ENCODE measurements at places on chromosomes 4 and X. TPM values are rescaled to one million over a fixed set of nuclear protein-coding genes. Genes with fewer than 3 reads are reported as not detected.

The GRIA3 gene
- not detected for total RNA-seq

The EVC2 gene
- total RNA-seq = 1.7 TPM

The AMBN gene
- not detected for total RNA-seq

The CLCN5 gene
- 2.9 TPM for total RNA-seq

DNA sequence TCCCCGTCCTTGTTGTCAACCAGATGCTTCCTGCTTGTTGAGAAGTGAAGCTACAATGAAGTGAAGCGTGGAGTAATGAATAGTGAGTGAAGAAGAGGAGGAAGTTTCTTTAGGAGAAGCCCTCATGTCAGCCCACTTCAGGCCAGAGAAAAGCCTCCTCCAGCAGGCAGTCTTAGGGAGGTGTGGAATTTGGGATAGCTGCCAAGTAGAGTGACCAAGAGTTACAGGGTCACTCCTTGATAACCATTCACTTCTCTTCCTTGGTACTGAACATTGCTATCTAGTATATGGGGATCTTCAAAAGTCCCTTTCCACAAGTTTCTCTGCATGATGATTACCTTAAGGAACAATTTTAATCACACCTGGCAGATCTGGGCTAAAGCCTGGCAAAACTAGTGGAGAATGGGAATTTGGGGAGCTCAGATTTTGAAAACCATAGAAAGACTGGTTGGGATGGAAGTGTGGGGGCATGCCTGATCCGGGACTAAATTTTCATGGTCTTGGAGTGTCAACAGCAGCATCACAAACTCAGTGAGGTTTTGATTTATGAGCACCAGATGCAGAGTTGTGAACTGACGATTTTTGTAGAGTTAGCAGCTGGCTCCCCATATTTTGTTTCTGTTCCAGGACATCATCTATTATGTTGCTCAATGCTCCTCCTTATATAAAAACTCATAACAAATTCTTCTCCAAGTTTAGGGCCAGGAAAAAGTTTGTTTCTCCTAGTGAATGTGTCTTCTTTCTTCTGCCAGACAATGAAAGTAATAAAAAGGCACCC lies 53.1 kb downstream of the IGSF1 start:
- H3K36me3 ChIP-seq = no peaks in the 10 kb centered on the region
- H3K4me1 ChIP-seq = no peaks in the 10 kb centered on the region
- peaks cover 3% of the 10 kb centered on the region for H3K27me3 ChIP-seq
- H3K4me3 ChIP-seq = no peak overlapping the region
- no peak overlapping the region for H3K27ac ChIP-seq
- DNase-seq = no peak

Data from activated CD4-positive, alpha-beta memory T cell treated with anti-CD3 and anti-CD28 coated beads for 36 hours (primary cell).